ENCODE measurements at places on chromosomes 2 and 18.

DNA sequence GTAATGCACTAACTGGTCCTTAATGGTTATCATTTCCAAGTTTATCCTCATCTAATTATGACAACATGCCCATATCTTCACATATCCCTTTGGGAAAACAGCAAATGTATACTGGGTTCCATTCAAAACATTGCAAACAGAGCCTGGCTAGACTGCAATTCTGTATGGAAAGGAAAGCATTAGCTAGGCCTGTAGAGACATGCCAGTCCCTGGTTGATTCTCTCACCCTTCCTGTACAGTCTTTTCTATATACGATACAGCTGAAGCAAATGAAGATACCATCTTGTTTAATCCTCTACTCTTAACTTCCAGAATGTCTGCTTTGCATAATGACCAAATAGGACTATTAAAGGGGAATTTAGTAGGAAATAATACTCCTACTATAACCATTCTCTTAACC is 294.4 kb upstream of the MC4R start:
- no peak for DNase-seq

GRCh38 chr18:74734013-74734444 is 136.4 kb downstream of the ZNF407 start:
- no peak for DNase-seq

DNA sequence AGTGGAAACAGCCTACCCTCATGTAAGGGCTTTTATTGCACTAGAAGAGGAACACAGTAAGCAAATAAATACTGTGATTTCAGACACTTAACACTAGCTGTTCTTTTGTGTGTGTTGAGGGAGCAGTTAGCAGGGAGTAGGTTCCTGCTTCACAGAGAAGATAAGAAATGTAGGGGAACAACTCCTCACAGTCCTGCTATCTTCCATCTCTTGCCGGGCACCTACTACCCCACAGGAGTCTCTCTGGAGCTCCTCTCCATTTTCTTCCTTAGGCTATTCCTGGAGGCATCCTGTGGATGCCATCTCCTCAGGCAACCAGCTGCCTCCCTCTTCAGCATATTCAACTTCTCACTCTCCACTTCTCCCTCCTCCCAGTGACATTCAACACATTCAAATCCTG is 145.0 kb downstream of the SRBD1 start:
- DNase-seq, result no peak

DNA sequence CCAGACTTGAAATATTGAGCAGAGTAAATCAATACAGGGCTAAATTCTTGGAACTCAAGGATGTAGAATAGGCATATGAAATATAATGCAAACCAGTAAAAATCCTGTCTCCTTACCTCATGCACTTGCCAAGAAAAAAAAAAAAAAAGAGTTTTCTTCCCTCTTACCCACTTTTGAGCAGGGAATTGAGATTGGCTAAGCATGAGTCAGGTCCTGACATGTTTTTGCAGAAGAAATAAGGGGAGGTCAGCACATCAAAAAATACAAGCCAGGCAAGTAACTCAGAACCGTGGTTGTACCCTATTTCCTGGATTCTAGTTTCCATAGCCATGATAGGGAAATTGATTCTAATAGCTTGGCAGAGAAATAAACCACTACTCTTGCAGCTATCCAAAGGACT is 1526.7 kb downstream of the LRP1B start:
- DNase-seq, result no peak

DNA sequence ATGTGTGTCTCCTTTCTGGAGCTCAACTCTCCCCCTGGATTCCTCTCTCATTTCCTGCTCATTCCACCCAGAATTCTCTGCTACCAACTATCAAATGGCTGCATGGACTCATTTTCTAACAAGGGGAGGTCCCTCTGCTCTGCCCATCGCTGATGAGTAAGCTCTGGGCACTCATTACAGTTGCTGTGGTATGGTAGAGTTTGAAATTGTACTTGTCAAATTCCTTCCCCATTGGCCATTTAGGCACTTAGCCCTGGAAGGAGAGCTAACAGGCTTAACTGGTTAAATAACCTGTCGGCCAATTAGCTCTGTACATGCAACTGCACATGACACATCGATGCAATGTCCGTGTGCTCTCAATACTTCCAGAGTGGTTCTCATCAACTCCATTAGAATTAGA is 20.4 kb downstream of the COL6A3 start:
- no peak for DNase-seq

- no peak for DNase-seq
Observed at GRCh38 chr2:10276481-10277292, 26.0 kb upstream of the HPCAL1 start.

- DNase-seq, result no peak
Observed at GRCh38 chr2:171320731-171321130, 113.1 kb downstream of the METTL8 start.

GRCh38 chr2:195649629-195650190 is 7.3 kb upstream of the SLC39A10 start:
- no peak for DNase-seq

DNA sequence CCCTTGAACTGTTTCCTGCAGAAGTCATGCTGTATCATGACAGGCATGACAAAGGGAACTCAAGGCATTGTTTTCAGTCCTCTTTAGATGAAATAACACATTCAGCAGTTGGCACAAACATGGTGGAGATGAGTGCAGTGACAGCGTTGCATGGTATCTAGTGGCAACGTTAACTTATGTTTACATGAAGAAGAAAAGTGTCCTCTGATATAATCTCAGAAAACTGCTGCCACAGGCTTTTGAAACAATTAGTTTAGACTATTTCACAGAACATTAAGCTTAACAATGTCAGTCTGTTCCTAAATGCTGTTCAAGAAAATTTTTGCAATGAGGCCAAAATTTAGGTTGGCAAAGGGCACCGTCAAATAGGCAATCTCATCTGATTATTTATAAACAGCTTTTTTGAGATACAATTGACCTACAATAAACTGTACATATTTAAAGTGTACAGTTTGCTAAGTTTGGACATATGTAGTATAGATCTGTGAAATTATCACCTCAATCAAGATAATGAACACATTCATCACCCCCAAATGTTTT is 64.7 kb downstream of the LYPD6B start:
- DNase-seq, result no peak

DNA sequence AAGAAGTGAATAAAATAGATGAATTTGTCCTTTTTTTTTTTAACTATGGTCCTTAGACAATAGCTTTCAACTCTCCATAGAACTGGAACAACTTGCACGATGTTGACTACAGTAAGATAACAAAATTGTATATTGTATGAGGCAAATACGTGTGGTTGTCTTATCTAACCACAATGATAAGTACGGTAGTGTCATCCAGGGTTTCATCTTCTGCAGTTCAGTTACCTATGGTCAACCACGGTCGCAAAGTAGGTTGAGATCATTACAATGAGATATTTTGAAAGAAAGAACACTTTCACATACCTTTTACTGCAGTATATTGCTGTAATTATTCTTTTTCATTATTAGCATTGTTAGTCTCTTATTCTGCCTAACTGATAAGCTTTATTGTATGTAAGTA is 295.2 kb downstream of the PARD3B start:
- DNase-seq, result no peak

DNA sequence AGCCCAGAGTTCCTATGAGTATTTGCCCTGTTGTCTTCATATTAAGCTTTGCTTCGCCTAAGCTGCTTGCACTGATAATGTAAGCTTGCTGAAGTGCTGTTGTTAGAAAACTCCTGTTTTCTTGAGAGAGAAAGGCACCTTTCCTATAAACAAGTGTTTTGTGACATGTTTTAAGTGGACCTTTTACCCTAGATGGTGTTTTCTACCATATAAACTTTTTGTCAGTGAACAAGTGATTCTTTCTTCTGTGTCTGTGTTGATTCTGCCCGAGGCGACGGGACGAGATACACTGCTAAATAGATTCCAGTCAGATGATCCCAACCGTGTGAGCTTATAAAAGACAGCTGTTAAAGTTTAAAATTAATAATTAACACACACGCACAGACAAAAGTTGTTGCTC is 24.1 kb downstream of the CABLES1 start:
- no peak for DNase-seq

- DNase-seq, result no peak
Observed at GRCh38 chr2:157264099-157264498, 6.6 kb downstream of the GALNT5 start.

DNA sequence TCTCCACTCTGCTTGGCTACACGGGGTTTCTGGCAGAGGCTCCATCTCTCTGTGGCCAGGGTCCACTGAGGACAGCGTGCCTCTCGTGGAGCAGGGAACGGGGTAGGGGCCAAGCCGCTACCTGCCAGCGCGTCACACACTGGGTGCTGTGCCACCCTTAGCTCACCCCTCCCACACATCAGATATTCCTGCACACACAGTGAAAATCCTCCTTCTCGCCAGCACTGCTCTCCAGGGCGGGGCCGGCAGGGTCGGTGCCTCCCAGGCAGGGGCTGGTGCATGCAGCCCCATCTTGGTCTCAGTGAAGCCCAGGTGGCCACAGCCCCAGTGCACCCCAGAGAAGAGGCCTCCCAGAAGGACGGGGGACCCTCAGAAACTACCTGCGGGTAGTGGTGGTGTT is 124.6 kb downstream of the MBP start:
- no peak for DNase-seq

- DNase-seq, result no peak
Observed at GRCh38 chr2:138276339-138276738, 225.2 kb upstream of the SPOPL start.

- no peak for DNase-seq
Observed at GRCh38 chr2:143284087-143284675, 155.0 kb downstream of the ARHGAP15 start.

DNA sequence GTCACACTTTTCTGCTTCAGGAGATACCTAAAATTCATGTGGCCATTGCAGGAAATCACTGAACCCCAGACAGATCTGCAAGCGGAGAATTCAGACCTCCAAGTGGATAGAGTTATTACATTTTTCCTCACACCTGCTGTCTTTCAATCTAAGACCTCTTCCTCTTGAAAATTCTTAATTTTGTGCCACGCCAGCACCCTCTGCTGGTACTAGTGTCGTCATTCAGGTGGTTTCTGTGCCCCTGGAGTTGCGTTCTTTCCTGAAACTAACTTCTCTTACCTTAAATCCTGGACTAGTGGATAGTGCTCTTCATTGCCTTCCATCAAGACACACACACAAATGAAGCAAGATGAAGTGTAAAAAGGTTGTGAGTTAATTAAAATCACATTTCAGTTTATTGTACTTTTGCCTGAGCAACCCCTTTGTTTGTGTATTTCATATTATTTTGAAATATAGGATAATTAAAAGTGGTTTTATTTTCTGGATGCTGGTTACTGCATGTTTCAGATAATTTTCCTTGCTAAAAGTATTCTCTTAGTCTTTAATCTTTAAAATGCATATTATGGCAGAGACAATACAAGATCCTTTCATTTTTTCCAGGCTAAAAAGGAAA is 1.6 kb upstream of the DNER start:
- DNase-seq, result no peak

DNA sequence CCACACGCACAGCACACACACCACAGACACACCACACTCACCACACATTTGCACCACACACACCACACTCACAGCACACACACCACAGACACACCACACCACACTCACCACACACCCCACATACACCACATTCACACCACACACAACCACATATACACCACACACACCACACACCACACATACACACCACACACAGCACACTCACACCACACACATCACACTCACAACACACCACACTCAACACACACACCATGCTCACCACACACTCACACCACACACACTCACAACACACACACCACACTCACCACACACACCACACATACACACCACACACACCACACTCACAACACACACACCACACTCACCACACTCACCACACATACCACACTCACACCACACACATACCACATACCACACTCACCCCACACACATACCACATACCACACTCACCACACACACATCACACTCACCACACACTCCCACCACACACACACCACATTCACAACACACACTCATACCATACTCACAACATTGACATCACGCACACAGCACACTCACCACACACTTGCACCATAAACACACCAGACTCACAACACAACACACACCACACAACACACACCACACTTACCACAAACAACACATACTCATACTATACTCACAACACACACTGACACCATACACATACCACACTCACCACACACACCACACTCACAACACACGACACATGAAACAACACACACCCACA is 60.0 kb downstream of the SDC1 start:
- DNase-seq, result no peak

DNA sequence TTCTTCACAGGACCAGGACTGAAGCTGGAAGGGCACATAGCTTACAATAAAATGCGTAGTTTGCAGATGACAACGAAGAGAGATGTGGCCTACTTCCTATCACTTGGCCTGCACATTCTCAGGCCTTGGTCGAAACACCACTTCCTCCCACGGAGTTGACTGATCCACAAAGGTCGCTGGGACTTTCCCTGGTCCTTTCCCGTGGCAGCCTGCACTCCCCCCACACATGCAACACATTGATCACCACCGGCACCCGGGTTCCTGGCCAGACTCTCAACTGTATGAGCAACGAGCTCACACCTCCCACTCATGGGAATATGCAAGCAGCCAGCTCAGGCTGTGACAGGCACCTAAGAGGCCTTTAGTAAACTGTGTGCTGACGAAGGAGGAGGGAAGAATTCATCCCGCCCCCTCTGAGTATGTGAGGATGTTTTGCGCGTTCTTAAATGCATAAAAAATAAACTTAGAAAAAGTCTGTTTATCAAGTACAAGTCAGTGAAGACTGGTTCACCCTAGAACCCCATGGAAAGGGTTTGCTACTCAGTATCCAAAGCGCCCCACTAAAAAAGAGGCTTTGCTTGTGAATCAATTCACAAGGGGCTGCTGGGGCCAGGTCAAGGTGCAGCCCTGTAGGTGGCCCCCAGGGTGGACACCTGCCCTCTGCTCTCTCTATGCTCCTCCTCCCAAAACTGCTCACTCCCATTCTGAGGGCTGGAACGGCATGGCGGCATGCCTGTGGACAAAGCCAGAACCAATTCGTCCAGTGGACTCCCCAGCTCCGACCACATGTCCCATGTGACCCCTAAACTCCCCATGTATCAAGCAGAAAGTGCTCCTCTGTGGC is 154.3 kb downstream of the EIPR1 start:
- no peak for DNase-seq

- DNase-seq, result no peak
Observed at GRCh38 chr2:195620501-195620900, 36.5 kb upstream of the SLC39A10 start.

All from activated gamma-delta T cell (primary cell).